ENCODE measurements at places on chromosomes 7 and 10. TPM values are rescaled to one million over a fixed set of nuclear protein-coding genes. Genes with fewer than 3 reads are reported as not detected.

FKBP9 gene
- total RNA-seq, result 232 TPM

VGF gene
- total RNA-seq, result not detected

CUX1 gene
- total RNA-seq, result 59.7 TPM

- DNase-seq, result no peak
These were observed 95.7 kb downstream of the DGKB start for GRCh38 chr7:14806891-14807290.

- DNase-seq, result no peak
These were observed 199.4 kb upstream of the TCF7L2 start for GRCh38 chr10:112750427-112751167.

DNA sequence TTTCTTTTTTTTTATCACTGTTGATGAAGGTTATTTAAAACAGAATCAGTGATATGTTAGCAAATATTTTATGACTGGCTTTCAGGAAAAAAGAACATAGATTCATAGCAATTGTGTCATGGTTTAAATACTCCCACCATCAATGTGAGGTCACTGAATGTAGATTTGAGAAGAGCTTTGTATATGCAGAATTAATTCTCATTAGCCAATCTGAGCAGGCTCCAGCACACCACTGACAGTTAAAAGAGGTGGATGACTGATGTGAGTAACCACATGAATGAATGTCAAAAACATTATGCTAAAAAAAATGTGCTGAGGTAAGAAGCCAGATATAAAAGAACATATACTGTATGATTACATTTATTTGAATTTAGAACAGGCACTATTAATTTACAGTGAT lies 174.8 kb upstream of the KAT6B start:
- no peak for DNase-seq

GRCh38 chr7:85480666-85481065 lies 293.8 kb upstream of the SEMA3D start:
- no peak for DNase-seq

DNA sequence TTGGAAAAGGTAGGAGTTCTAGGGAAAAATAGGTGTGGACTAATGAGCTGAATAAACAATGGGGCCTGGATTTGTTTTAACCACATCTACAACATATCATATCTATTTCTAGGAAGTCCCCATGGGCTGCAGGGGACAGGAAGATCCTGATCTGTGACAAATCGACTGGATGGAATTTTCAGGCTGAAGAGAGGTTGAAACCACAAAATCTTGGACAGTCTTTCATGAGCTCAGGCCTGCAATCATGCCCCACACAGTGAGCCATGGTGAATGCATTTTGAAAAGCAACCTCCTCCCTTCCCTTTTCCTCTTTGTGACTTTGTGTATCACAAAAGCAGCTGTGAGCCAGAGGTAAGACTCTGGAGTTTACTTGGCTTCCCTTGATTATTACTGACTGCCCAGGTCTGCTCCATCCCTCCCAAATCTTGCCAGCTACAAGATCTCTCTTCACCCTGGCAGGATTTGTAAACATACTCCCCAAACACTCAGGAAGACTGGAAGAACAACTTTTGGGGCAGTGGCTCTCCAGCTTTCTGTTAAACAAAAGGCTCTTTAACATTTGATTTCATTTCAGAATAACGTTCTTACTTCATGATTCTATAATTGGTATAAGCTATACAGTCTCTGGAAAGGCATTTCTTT lies 66.4 kb downstream of the ASAH2B start:
- no peak for DNase-seq

DNA sequence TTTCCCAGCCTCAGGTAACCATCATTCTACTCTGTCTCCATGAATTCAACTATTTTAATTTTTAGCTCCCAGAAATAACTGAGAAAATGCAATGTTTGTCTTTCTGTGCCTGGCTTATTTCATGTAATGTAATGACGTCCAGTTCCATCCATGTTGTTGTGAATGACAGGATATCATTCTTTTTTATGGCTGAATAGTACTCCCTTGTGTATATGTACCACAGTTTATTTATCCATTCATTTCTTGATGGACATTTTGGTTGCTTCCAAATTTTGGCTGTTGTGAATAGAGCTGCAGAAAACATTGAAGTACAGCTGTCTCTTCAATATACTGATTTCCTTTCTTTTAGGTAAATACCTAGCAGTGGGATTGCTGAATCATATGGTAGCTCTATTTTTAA lies 10.5 kb downstream of the ATRNL1 start:
- no peak for DNase-seq

DNA sequence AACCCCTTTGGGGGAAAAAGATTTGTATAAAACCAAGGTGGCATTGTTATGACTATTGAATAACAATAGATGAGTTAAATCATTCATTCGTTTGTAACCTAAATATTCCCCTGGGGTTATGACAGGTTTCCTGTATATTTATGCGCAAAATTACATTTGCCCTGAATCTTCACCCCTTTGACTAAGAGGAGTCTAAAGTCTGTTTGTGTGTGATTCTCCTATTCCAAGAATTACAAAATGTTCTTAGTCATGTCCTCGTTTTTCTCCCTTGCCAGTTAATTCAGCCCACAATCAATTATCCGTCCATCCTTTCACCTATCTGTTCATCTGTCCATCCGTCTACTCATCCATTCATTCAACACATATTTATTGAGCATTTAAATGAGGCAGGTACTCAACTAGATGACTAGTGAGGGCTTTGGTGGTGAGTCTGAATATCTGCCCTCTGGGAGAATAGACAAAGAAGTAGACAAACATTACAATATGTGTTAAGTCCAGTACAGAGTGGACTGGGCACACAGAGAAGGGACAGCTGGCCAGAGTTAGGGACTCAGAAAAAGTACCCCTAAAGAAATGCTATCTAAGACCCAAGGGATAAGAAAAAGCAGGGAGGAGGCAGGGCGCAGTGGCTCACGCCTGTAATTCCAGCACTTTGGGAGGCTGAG lies 35.6 kb upstream of the TCF7L2 start:
- no peak for DNase-seq

- peak; percentile 31 for DNase-seq
These were observed 44.1 kb downstream of the SFTPD start for GRCh38 chr10:79904671-79905321.

All from urinary bladder (tissue), 4 donors.